Stimulated activated CD8-positive, alpha-beta memory T cell treated with anti-CD3 and anti-CD28 coated beads, Interleukin-15, amount 100 ng/mL, for 48 hours (primary cell): ENCODE measurements at places on chromosomes 3 and 15.

- DNase-seq = no peak
These were observed 95.3 kb upstream of the TPRG1 start for GRCh38 chr3:189076449-189076848.

DNA sequence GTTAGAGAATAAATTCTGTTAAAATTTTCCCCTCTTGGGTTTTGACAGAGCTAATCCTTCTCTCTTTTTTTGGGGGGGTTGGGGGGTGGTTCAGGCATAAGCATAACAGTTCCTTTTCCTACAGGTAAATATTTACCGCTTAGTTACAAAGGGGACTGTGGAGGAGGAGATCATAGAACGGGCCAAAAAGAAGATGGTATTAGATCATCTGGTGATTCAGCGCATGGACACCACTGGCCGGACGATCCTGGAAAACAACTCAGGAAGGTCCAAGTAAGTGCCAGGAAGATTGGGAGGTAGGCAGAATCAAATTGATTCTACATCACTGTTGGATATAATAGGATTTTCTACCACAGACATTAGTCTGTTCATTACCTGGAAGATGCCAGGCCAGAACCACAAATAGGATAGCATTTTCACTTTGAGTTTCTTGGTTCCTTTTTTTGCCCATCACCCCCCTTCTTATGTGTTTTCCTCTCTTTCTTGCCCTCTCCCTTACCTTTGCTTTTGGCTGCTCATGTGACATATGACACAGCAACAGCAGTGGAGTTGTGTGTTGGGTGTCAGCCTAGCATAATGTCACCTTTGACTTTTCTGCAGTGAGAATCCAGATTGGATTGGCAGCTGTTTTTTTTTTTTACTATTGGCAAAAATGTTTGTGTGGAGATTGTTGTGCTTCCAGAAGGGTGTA, 79.0 kb downstream of the CHD2 start:
- DNase-seq = no peak

- DNase-seq = no peak
These were observed 64.7 kb downstream of the GPR176 start for GRCh38 chr15:39855400-39855799.

DNA sequence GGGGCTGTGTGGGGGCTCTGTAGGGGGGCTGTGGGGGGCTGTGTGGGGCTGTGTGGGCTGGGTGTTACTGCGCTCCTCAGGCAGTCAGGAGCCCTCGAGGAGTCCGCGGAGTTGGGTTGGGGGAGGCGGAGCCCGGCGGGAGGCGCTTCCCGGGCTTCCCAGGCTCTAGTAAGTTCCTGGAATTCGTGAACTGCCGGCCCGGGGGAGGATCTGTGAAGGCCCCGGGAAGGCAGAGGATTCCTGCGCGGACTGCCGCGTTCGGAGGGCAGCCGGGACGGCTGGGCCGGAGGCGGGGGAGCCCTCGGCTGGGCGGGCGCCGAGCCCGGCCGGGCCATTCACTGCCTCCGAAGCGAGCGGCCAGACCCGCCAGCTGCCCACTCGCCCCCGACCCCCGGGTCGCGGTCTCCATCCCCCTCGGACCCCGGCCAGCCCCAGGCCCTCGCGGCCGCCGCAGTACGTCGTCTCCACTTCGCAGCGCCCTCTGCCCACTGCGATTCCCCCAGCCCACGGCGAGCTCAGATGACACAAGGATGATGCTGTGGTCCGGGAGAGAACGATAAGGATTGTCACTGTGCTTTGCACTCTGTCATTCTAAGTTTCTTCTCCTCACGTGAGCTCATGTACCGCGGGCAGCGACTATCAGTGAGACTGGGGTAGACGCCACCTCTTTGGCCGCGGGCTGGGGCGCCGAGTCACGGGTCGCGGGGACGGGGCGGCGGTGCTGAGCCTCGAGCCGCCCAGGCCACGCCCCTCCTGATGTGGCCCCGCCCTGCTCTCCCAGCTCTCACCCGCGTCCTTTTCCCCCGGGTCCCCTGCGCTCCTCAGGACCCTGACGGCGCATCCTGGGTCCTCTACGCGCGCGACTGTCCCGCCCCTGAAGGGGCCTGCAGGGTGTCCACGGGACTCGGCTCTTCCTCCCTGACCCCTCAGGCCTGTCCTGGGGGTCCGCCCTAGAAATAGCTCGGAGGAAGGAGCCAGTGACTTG, 65.3 kb downstream of the KLF13 start:
- DNase-seq = peak; percentile 65

DNA sequence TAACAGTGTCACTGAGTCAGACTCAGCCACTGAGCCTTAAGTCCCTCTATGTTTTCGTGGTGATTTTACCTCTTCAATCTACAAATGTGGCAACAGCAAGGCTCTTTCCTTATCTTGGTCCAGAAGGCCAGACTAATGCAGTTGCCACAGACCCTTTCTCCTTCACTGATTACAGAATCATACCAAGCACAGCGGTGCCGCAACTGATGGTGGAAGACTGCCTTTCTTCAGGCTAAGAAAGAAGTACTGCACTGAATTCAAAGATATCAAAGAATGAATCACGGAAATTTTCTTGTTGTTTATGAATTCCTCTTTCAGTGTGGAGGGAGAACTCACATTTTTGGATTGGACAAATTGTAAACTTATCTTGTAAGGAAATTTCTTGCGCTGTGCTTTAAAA, 18.6 kb downstream of the DCP1A start:
- no peak for DNase-seq

- no peak for DNase-seq
These were observed 68.5 kb downstream of the GRIP2 start for GRCh38 chr3:14471690-14472089.

DNA sequence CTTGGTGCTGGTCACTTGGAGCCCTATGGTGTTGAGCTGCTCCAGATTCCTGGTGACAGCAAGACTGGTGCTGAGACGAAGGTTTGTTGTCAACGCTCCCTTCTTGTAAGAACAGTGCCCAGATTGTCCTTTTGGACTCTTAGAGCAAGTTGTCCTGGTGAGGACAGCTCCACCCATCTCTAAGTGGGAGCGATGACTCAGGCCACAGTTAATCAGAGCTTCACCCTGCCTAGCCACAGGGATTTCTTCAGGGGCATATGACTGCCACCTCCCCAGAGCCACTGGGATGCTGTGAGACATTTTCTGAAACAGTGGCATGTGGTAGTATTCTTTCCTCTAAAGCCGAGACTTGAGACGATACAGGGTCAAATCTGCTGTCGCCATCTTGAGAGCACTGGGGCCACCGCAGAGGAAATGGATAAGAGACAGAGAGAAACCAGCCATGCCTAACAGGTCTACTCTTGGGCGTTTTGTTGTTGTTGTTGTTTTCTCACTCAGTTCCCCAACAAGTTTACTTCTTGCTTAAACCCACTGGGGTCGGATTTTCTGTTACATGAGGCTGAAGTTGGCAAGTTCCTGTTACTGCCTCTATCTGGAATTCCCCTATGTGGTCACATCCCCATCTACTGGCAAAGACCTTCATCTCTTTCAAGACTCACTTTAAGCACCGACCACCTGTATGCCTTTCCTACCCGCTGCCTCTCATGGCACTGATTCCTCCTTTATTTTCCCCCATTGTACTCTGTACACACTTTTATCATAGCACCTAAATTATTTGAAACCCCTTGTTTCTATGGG, 16.0 kb upstream of the PCOLCE2 start:
- DNase-seq = no peak

DNA sequence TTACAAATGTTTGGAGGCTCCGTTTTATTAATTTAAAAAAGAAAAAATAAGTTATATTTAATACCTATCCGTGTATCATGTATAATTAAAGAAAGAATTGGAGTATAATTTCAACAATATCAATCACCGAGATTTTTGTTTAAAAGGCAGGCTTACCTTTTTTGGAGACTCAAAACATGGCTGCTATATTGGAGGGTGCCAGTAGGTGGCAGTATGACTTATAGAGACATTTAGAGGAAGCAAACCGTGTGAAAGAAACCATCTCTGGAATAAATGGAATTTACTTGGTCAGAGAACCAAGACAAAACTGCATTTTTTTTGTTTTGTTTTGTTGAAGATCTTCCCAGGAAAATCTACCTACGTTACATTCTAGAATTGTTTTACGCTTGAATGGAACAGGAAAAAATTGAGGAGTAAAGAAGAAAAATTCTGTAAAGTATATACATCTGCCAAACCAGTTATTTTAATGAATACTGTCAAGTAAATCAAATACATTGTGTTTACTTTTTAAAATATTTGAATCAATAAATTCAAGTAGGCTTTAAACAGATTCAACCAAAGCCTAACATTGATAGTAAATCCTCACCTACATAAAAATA, 802.6 kb upstream of the ALCAM start:
- peak; percentile 31 for DNase-seq

- no peak for DNase-seq
These were observed 102.8 kb downstream of the SNRPN start for GRCh38 chr15:25057574-25057973.

GRCh38 chr3:46544771-46545503, 21.2 kb downstream of the LRRC2 start:
- no peak for DNase-seq

DNA sequence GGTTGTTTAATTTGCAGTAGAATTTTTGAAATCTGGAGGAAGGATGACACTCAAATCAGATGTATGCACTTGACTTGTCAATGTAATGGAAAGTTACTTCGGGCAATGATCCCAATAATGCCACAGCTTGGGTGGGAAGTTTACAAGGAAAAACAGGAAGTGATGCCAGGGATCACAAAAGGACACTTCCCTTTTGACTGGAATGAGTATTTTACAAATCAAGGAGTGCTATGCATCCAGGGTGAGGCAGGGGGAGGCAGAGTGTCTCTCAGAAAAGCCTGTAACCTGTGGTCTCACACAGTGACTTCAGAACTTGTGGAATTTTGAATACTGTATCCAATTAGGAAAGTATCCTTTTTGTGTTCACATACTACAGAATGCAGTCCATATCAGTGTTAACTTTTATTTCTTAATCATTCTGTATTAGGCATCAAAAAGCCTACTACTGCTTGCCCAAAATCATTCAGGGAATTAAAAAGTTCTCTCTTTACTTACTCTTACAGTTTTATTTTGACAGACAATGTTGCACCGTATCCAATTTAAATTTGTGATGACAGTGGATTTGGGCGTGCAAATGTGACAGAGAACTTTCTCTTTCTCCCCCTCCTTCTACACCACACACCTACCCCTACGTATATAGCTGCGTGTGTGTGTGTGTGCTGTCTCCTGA, 445.1 kb downstream of the MECOM start:
- no peak for DNase-seq

- DNase-seq = no peak
These were observed 29.4 kb downstream of the LYSMD4 start for GRCh38 chr15:99703603-99704443.

DNA sequence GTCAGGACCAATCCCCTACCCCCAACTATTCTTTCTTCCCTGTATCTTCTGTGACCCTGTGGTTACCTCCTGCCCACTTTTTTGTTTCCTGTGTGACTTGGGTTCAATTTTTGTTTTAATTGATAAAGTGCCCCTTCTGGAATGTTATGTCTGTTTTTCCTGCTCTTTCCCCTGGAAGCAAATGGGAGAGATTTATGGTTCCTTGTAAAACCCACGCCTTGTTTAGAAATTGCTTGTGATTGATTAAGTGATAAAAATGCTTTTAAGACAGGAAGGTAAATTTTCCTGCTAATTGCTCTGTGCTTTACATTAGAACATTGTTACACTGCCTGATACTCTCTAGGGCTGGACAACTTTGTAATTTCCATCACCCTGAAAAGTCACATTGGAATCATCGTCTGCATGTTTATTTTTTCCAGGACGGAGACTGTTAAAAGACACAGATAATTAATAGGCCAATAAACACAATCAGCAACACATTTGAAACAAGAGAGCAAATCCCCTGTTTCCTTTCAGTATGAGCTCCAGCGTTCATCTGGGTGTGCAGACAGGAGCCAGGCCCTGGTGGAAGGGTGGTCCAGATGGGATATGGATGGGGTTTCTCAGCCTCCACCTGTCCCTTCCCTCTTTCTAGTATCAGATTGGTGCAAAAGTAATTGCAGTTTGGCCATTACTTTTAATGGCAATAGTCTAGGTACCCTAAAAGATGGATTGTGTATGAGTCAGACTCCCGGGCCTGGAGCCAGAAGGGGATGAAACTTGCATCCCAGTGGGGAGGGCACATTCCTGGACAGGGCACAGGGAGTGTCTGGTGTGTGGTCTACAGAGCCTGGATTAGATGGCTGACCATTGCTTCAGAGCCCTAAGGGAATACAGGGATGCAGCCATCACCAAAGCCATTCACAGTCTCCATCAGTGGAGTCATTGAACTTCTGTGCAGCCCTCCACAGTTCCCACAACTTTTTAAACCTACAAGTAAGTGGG, 58.1 kb upstream of the AGBL1 start:
- DNase-seq = no peak

GRCh38 chr3:140910860-140911259, 30.8 kb upstream of the SLC25A36 start:
- no peak for DNase-seq

DNA sequence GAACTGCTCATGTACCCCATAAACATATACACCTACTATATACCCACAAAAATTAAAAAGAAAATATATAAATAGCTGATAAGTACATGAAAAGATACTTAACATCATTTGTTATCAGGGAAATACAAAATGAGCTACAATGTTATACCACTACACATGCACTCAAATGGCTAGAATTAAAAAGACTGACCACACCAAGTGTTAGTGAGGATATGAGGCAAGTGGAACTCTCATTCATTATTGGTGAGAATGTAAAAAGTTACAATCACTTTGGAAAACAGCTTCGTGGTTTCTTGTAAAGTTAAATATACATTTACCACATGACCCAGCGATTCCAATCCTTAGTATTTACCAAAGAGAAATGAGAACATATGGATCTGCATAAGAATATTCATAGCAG, 26.5 kb downstream of the EOMES start:
- DNase-seq = no peak

GRCh38 chr3:52174896-52175295, 20.7 kb upstream of the POC1A start:
- no peak for DNase-seq

- peak; percentile 99 for DNase-seq
These were observed at the start of gene ACTL6A for GRCh38 chr3:179562591-179563270. Gene ACTL6A (plus strand): TSS chr3:179562926. CDS start chr3:179563093, 167 bp downstream.

DNA sequence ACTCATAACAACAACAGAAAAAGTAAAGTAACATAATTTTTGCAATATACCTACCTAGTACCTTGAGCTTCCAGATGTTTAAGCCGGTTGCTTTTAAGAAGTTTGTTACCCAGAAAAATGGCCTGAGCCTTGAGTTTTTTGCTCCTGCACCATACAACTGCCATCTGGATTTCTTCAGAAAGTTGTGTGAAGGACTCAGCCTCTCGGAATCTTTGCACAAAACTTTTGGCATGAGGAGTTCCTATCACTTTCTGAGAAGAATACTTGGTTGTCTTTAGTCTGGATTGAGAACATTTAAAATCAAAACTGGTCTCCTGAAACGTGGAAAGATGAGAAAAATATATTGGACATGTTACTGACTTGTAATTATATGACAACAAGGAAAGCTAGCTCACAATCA, 17.3 kb downstream of the GTPBP8 start:
- DNase-seq = no peak

- no peak for DNase-seq
These were observed 49.5 kb upstream of the SLC9A9 start for GRCh38 chr3:143897576-143898295.
